MCF 10A (cell line): ENCODE measurements at places on chromosomes 3 and 15. TPM values are rescaled to one million over a fixed set of nuclear protein-coding genes. Genes with fewer than 3 reads are reported as not detected.

GRCh38 chr3:129039271-129040038 lies 21.1 kb upstream of the GP9 start:
- H3K27me3 ChIP-seq: peaks cover 12% of the 10 kb centered on the region
- H3K36me3 ChIP-seq: peaks cover 6% of the 10 kb centered on the region
- no peaks in the 10 kb centered on the region for H3K4me1 ChIP-seq
- H3K27ac ChIP-seq: no peak overlapping the region
- no peak overlapping the region for H3K4me3 ChIP-seq

GRCh38 chr3:85162905-85163304 lies 204.1 kb downstream of the CADM2 start:
- no peak overlapping the region for H3K4me3 ChIP-seq
- no peaks in the 10 kb centered on the region for H3K36me3 ChIP-seq
- H3K27me3 ChIP-seq: no peaks in the 10 kb centered on the region
- H3K27ac ChIP-seq: no peak overlapping the region
- peaks cover 8% of the 10 kb centered on the region for H3K4me1 ChIP-seq

DNA sequence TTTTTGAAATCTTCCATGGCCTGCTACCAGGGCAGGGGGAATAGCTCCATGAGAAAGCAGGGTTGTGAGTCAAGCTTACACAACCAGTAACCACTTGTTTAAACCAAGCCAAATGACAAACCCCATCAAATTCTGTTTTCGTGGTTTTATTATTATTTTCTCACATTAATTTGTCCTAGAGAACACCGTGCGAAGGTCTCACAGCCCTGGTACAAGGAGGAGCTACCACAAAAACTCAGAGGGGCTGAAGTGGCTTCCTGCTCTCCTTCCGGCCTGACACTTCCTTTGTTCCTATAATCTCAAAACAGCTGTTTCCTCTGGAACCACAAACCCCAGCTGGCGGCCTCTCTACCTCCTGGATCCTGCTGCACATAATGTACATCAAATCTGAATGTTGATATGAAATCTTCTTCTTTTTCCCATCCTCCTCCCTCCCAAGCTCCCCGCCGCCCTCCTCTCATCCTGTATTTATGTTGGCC lies 375.9 kb downstream of the MCTP2 start:
- no peak overlapping the region for H3K4me3 ChIP-seq
- no peaks in the 10 kb centered on the region for H3K4me1 ChIP-seq
- DNase-seq: no peak
- H3K36me3 ChIP-seq: no peaks in the 10 kb centered on the region
- H3K27ac ChIP-seq: no peak overlapping the region

DNA sequence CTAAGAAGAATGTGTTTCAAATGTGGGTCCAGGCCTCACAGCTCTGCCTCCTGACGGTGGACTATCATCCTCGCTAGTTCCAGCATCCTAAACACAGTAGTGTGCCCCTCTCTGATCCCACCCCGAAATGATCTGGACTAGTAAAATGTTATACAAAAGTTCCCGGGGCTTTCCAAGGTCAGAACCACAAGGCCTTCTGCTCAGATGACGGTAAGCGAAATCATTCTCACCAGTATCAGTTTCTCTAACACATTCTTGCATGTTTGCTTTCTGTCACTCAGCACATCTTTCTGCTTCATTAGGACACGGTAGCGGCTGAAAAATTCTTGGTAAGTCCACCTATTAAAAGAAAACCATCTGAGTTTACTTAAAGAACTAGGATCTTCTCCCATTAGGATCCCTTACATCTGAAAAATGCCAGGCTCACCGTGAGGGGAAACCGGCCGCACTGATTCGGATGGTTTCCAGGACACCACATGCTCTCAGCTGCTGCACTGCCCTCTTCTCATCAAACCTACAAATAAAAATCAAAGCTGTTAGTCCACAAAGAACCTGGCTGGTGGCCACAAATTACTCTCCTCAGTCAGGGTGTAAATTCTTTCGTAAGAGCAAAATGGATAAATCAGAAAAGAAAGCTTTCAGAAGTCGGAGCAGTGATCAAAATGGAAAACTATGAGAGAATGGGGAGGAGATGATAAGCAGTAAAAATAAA lies 83.9 kb upstream of the MYO5C start:
- H3K4me3 ChIP-seq: no peak overlapping the region
- H3K4me1 ChIP-seq: no peaks in the 10 kb centered on the region
- DNase-seq: no peak
- no peaks in the 10 kb centered on the region for H3K27me3 ChIP-seq
- peaks cover 64% of the 10 kb centered on the region for H3K36me3 ChIP-seq

DNA sequence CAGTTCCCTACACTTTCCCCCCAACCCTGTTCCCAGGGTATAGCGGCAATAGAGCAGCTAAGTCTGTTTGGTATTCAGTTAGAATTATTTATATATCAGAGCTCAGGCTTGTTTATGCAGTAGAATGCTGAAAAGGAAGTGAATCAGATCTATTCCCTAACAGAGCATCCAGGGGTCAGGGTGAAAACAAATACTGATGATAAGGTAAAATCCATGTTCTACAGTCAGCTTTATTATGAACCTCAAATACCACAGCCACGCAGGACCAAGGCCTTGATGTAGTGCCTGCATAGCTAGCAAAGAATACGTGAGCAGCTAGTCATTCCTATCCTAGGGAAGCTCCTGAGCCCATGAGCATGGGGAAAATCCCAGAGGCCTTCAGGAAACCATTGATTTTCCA lies 229.7 kb upstream of the ICE2 start:
- no peaks in the 10 kb centered on the region for H3K27me3 ChIP-seq
- H3K27ac ChIP-seq: no peak overlapping the region
- peaks cover 6% of the 10 kb centered on the region for H3K4me1 ChIP-seq
- H3K36me3 ChIP-seq: no peaks in the 10 kb centered on the region
- no peak overlapping the region for H3K4me3 ChIP-seq

DNA sequence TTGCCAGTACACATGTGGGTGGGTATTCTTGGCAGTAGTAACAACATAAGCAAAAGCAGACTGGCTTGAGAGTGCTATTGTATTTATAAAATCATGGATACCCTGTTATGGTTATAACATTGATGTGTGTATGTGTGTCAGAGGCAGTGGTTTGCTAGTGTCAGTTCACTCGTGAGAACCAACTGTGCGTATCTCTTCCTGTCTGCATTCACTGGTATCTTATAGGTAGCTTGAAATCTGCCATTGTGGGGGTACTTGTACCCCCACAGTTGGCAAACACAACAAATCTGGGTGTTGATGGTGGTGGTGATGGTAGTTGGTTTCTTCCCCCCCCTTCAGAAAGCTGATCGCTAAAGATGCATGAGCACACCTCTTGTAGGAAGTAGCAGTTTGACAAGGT lies 355.8 kb upstream of the SATB1 start:
- H3K4me3 ChIP-seq: no peak overlapping the region
- H3K4me1 ChIP-seq: no peaks in the 10 kb centered on the region
- no peak for DNase-seq
- no peaks in the 10 kb centered on the region for H3K36me3 ChIP-seq

DNA sequence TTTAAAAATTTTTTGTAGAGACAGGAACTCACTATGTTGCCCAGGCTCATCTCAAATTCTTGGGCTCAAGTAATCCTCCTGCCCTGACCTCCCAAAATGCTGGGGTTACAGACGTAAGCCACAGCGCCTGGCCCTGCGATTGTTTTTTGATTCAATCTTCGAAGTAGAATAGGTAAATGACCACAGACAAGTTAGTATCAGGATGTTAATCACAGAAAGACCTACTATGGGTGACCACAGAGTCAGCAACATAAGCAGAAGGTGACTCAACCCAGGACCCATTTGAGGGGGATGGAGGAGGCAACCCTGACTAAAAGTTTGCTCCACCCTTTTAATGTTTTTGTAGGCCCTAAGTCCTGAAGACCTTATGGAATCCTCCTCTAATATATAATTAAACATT lies 10.0 kb upstream of the USP3 start:
- H3K27ac ChIP-seq: no peak overlapping the region
- no peak overlapping the region for H3K4me3 ChIP-seq
- H3K36me3 ChIP-seq: no peaks in the 10 kb centered on the region
- DNase-seq: no peak
- H3K27me3 ChIP-seq: no peaks in the 10 kb centered on the region

DNA sequence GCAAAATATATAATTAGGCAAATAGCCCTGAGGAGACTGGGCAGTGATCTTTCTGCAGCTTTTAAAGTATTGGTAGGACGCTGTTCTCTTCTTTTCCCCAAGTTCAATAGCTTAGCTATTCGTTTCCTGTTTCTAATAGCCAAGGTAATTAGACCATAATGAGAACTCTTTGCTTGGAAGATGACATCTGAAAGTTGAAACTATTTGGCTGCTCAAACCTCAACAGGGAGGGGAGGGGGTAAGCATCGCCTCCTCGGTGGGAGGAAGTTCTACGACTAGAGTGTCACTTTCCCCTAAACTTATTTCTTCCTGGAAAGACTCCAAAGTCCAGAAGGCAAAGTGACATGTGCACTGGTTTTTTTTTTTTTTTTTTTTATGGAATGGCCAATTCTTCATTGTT lies 22.8 kb upstream of the ALDH1A3 start:
- no peak overlapping the region for H3K4me3 ChIP-seq
- H3K4me1 ChIP-seq: no peaks in the 10 kb centered on the region

- H3K4me1 ChIP-seq: no peaks in the 10 kb centered on the region
- no peak overlapping the region for H3K4me3 ChIP-seq
- H3K27me3 ChIP-seq: no peaks in the 10 kb centered on the region
- H3K27ac ChIP-seq: no peak overlapping the region
- DNase-seq: no peak
- H3K36me3 ChIP-seq: peaks cover 6% of the 10 kb centered on the region
Observed at GRCh38 chr3:126763035-126763434, 59.0 kb downstream of the CHCHD6 start.

DNA sequence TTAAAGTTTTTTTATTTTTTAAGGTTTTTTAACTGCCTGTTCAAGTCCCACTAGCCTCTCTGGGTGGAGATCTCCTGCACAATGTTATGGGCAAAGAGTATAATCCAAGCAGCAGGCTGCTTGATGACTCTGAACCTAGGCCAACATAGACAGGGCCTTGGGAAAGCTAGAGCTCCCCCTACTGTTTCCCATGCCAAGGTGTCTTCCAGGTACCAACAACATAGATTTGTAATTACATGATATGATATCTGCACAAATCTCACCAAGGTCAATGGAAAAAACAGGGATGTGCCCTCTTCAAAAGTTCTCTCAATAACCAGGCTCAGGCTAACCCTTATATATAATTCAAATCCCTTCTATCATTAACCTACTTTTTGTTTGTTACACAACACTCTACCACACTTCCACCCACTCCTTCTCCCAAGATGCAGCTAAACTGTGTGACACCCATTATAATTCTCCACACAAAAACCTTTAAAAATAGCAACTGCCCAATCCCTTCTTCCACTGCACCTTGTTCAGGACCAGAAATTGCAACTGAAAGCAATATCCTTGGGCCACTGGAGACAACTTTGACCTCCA lies 43.8 kb downstream of the RBM15B start:
- peaks cover 9% of the 10 kb centered on the region for H3K4me1 ChIP-seq
- peaks cover 89% of the 10 kb centered on the region for H3K36me3 ChIP-seq
- H3K27me3 ChIP-seq: no peaks in the 10 kb centered on the region

DNA sequence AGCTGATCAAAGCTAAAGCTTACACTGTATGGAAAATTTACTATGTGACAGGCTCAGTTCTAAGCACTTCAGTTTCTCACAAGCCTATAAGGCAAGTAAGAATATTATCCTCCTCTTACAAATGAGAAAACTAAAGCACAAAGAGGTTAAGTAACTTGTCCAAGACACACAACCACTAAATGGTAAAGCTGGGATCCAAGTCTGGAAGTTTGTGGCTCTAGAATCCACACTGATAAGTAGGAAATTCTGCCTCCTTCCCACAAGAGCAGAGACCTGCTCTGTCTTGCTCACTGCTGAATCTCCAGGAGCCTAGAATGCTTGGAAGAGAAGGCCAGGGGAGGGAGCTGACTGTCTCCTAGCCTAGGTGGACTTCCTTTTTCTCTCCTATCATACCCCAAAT lies 60.6 kb downstream of the MAGI1 start:
- no peaks in the 10 kb centered on the region for H3K4me1 ChIP-seq
- H3K27me3 ChIP-seq: no peaks in the 10 kb centered on the region
- no peak overlapping the region for H3K27ac ChIP-seq

DNA sequence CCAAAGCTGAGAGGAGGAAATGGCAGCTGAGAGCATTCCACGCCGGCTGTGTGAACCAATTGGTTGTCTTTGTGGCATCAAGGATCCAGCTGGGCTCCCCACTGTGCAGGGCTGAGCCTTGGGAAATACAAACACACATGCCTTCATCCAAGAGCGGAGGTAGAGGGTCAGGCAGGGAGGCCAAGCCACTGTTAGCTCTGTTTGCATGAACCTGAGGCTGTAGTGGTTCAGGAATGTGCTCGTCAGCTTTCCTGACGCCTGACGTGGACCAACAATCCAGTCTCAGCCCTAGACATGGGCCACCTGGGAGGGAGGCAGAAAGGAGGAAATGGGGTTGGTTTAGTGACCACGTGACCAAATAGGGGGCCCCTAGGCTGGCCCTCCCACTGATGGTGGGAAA lies 276.9 kb downstream of the TLE3 start:
- no peaks in the 10 kb centered on the region for H3K27me3 ChIP-seq
- peaks cover 9% of the 10 kb centered on the region for H3K4me1 ChIP-seq
- no peak overlapping the region for H3K27ac ChIP-seq
- no peak overlapping the region for H3K4me3 ChIP-seq
- H3K36me3 ChIP-seq: no peaks in the 10 kb centered on the region
- no peak for DNase-seq

DNA sequence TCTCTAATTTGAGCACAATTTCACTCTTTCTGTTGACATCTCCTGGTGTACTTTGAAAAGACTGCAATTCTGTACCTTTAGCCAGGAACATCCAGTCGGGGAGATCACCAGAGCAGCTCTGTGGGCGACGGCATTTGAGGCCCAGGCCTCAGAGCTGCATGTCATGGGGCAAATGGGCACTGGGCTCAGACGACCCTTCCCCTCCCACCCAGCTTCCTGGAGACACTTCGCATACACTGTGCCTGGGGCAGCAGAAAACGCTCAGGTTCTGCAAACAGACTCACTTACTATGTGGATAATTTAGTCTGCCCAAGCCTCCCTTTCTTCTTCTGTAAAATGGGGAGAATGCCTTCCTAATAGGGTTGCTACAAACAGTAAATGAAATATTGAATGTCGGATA lies 96.9 kb downstream of the HMG20A start:
- H3K36me3 ChIP-seq: no peaks in the 10 kb centered on the region
- H3K4me1 ChIP-seq: no peaks in the 10 kb centered on the region
- no peak overlapping the region for H3K4me3 ChIP-seq
- H3K27me3 ChIP-seq: no peaks in the 10 kb centered on the region

DNA sequence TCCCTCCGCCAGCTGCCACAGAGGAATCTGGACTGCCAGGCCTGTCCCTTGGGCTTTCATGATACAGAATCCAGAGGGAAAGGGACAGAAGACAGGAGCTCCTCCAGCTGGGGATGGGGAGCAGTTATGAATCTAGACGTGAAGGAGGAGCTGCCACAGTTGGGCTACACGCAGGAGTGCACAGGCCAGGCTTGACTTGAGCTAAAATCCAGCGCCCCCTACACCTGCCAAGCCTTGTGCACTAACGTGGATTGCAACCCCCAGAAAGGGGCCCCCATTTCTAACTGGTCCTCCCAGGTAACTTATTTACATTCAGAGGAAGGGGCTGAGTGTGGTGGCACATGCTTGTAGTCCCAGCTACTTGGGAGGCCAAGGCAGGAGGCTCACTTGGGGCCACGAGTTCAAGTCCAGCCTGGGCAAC lies 14.3 kb downstream of the KLHL6 start:
- H3K36me3 ChIP-seq: no peaks in the 10 kb centered on the region
- no peak overlapping the region for H3K4me3 ChIP-seq
- H3K27ac ChIP-seq: no peak overlapping the region

GRCh38 chr15:39628546-39629257 lies 47.8 kb downstream of the THBS1 start:
- DNase-seq: no peak
- H3K4me3 ChIP-seq: no peak overlapping the region
- peaks cover 40% of the 10 kb centered on the region for H3K4me1 ChIP-seq

Gene MKRN3
- not detected in 2 replicates for total RNA-seq

Gene TTC21A
- 2.1 and 5.4 TPM in 2 replicates for total RNA-seq

Gene ANKRD34C
- not detected in 2 replicates for total RNA-seq

Gene CIDEC
- not detected in 2 replicates for total RNA-seq

Gene SLC12A1
- total RNA-seq: not detected in 2 replicates

Gene NIPA2
- total RNA-seq: 50.4 and 51.9 TPM in 2 replicates

Gene C3orf20
- total RNA-seq: 0.15 TPM in 1 of 2 replicates, not detected in the other

Gene ALDH1L1
- 1.5 and 1.9 TPM in 2 replicates for total RNA-seq
